Inflammatory macrophage treated with lipopolysaccharide for 1 hour (primary cell): ENCODE measurements at places on chromosomes 2 and 18.

DNA sequence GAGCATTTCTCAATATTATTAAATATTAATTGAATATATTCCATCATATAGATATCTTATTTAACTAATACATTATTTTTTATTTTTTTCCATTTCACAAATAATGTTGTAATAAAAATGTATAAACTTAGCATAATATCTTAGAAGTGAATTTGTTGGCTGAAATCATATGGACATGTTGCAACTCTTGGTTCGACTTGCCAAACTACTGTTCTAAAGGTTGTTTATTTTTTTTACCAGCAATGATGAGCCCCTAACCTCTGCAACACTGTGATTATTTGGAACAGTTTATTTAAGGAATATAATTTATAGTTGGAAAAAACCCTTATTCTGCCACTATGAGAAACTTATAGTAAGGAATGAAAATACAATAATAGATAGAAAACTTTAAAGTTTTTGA lies 8.8 kb upstream of the NAB1 start:
- DNase-seq: no peak

GRCh38 chr2:47174733-47175361 lies 19.7 kb upstream of the STPG4 start:
- peak; percentile 22 for DNase-seq

GRCh38 chr2:51959696-51960095 lies 927.8 kb upstream of the NRXN1 start:
- DNase-seq: no peak

DNA sequence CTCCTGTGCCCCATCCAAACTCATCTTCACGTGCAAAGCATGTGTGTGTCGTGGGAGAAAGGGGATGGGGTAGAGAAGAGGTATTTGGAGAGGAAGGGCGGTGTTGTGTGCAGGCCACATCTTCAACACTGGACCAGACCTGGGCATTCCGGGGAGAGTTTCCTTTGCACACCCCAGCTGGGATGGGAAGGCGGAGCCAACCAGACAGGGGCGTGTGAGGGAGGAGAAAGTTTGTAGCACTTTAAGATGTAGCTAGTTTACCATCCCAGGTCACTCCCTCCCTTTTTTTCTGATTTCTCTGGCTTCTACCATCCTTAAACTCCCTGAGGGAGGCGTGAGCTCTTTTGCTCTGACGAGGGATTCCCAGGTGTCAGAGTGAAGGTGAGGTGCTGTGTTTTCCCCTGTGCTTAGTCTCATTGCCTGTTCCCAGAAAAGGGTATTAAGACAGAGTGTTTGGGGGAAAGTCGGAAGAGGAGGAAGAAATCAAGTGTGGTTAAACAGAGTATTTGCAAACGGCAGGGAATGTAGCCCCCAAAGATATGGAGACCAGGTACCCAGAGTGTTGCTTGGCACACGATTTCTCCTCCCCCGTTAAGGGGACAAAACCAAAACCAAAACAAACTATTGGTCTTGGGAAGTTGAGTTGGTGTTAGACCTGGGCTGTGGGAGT lies 1.6 kb downstream of the SETBP1 start:
- no peak for DNase-seq

- no peak for DNase-seq
These were observed 139.4 kb upstream of the GLI2 start for GRCh38 chr2:120596191-120596811.

GRCh38 chr18:37742436-37742835 lies 176.8 kb upstream of the CELF4 start:
- DNase-seq: no peak

- DNase-seq: no peak
These were observed 10.4 kb upstream of the STON1 start for GRCh38 chr2:48519593-48519992.

DNA sequence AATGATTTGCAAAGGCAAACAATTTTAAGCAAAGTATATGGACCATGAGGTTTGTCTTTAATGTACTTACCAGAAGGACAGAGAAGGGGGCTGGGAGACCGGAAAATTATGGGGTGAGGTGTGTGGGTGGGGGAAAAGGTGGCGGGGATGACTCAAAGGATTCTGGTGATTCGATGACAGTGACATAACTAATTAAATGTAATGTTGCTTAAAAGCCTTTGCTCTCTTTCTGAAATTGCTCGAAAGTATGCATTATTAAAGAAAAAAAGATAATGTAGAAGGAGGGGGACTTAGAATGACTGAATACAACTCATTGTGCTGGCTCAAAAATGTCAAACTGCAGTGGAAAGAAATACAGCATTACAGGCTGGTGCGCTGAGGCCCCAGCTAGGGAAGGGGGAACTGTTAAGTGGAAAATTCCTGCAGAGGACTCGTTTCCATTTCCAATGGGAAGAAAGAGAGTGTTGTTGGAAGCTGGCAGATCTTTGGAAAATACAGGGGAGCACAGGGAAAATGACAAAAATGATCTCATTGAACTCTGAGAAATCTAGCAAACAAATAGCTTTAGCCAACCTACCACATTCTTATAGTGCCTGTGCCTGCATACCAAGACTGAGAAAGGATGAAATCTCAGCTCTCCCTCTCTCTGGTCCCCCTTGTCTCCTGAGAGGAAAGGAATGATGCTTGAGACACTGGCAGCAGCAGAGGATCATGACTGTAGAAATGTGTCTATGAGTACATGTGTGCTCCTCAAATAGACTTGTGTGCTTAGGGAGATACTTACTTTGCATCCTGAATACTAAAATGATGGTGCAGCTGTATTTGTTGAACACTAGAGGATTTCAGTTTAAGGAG lies 632.4 kb downstream of the NYAP2 start:
- peak; percentile 73 for DNase-seq

- DNase-seq: no peak
These were observed 237.5 kb downstream of the PIK3C3 start for GRCh38 chr18:42192251-42193248.

DNA sequence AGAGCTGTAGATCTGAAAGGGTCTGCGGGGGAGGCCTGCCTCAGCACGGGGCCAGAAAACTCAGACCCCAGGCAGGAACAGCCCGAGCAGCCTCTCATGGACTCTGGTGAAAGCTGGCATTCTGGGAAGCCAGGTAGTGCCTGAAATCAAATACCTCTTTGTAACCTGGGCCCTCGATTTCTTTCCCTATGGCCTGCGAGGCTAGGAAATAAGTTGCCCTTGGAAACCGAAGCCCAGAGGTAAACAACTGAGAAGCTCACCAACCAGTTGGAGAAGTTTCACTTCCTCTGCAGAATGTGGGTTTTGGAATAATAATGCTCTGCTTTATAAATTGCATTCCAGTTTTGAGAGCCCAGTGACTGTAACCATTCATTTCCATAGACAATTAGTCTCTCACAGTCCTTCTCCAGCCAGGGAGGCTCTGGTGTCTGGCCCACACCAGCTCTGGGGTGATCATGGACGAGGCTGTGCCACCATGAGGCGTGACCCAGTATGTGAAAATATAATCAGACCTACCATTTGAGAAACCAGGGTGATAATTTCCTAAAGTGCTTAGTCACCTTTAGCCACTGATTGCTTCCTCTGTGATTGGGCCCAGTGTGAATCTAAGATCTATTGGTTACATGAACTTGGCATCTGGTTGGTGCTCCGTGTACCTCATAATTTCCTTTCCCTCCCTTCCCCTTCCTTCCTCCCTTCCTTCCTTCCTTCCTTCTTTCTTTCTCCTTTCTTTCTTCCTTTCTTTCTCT lies 133.1 kb upstream of the PELI1 start:
- peak; percentile 73 for DNase-seq

DNA sequence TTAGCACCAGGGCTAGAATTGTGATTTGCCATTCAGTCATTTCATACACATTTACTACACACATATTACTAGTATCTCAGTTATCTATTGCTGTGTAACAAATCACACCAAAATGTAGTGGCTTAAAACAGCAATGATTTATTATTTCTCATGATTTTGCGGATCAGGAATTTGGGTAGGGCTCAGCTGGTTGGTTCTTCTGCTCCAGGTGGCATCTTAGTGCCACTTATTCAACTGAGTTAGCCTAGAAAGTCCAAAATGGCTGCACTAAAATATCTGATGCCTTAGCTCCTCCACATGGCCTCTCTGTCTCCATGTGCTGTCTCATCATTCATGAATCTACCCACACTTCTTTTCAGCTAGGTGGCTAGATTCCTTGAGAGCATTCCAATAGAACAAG lies 107.1 kb downstream of the ZFP36L2 start:
- DNase-seq: no peak

GRCh38 chr2:2181493-2181892 lies 149.6 kb downstream of the MYT1L start:
- DNase-seq: no peak

DNA sequence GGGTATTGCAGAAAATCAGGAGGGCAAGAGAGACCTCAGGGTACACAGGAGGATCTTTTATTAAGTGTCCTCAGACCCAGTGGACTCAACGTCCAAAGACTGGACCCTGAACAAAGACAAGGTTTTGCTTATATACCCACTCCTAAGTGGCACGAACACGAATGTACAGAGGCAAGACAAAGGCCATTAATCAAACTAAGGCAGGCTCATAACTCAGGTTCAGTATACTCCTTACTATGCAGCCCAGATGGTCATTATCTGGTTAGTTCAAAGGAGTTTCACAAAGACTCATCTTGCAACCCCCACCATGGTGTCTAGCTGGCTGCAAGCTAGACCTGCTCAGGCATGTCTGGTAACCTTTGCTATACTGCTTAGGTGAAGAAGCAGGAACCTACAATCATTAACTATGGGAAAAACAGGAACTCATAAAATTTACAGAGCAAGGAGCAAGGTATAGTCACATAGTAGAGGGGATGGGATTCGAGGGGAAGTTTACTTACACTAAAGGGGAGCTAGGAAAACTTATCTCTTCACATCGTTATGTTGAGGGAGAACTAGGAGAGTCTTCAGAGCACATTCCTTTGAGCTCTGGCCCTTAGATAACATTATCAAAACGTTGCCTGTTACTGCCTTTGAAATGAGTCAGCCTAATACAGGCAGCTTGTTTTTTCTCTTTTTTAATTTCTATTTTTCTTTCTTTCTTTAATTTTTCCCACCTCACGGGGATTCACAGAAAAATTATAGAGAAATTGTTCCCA lies 33.9 kb downstream of the SLC4A3 start:
- DNase-seq: no peak

DNA sequence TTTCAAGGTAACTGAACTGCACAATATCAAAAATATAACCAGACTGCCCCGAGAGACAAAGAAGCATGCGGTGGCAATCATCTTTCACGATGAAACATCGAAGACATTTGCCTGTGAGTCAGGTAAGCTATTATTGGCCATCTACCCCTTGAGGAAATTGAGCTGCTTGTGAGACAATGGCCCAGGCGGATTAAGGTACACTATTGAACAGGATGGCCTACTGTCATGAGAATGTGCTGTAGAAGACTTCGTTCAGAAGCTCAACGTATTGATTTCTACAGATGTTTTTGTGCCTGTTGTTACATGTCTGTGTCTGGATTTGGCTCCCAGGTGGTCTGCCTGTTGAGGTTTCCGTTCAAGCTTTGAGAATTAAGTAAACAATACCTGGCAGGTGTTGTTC lies 198.7 kb downstream of the DOK6 start:
- DNase-seq: no peak

DNA sequence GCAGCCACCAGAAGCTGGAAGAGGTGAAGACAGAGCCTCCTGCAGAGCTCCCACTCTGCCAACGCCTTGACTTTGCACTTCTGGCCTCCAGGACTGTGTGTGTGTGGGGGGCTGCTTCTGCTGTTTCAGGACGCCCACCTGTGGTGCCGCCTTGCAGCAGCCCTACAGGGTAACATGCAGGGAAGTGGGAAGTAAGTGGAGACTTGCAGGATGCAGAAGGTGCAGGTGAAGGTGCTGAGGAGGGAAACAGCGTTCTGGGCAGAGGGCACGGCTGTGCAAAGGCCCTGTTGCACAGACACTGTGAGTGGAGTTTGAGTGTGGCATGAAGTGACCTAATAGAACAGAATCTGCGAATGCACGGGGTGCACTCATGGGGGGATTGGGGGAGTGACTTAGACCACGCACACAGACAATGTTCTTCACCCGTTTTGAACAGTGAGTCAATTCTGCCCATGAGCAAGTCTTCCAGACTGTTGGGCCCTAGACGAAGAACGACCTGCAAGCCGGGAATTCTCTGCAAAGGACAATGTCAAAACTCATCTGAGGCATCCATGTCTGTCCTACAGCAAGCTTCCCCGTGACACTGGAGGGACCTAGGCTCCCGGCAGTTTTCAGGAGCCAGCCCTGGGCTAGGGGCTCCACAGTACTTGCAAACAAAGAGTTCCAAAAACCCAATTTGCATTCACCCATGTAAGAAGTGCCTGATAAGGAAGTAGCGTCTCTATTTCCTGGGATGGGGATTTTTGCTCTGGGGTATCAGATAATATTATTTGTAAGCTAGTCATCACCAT lies 19.0 kb downstream of the MBP start:
- no peak for DNase-seq

DNA sequence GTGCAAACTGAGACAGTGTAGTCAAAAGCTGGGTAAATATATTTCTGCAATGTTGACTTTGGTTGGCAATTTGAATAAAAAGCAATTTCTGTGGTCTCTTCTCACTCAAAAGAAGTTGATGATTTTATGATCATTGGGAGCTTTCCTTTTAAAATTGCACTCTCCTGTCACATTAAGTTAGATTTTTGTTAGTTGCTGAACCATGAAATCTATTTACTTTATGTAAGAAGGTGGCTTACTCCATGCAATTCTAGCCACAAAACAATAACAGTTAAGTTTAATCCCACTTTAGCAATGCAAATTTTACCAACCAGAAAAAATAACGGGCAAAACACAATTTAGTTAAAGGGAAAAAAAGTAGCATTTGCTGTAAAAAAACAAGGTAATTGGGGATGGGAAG lies 48.3 kb downstream of the DLGAP1 start:
- no peak for DNase-seq

GRCh38 chr2:231904161-231904611 lies 22.0 kb downstream of the NPPC start:
- no peak for DNase-seq

- DNase-seq: peak; percentile 13
These were observed 27.2 kb upstream of the BBS5 start for GRCh38 chr2:169452080-169452479.

- no peak for DNase-seq
These were observed 5.3 kb upstream of the IL18R1 start for GRCh38 chr2:102350137-102350793.

GRCh38 chr2:61356261-61356957 lies 114.5 kb downstream of the USP34 start:
- DNase-seq: peak; percentile 34

- DNase-seq: no peak
These were observed 15.3 kb downstream of the LGALSL start for GRCh38 chr2:64469261-64469660.
